Heart left ventricle (tissue), 16 donors: ENCODE measurements at places on chromosomes 1 and 21. TPM values are rescaled to one million over a fixed set of nuclear protein-coding genes. Genes with fewer than 3 reads are reported as not detected.

DNA sequence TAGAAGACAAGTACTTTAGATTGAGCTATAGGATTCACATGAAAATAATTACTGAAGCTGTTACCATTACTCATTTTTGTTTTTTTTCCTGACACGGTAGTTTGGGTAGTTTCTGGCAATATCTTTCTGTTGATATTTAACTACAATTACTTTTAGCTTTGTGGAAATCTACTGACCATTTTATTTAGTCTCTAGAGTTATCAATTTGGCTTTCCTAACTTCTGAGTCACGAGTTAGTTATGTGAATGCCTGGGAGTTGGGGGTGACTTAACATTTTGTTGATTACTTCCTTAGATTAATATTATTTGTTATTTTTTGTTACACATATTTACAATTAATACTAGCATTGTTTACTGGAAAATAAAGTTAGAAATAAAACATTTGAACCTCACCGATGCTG lies 160.6 kb downstream of the HMCN1 start:
- no peak for DNase-seq

DNA sequence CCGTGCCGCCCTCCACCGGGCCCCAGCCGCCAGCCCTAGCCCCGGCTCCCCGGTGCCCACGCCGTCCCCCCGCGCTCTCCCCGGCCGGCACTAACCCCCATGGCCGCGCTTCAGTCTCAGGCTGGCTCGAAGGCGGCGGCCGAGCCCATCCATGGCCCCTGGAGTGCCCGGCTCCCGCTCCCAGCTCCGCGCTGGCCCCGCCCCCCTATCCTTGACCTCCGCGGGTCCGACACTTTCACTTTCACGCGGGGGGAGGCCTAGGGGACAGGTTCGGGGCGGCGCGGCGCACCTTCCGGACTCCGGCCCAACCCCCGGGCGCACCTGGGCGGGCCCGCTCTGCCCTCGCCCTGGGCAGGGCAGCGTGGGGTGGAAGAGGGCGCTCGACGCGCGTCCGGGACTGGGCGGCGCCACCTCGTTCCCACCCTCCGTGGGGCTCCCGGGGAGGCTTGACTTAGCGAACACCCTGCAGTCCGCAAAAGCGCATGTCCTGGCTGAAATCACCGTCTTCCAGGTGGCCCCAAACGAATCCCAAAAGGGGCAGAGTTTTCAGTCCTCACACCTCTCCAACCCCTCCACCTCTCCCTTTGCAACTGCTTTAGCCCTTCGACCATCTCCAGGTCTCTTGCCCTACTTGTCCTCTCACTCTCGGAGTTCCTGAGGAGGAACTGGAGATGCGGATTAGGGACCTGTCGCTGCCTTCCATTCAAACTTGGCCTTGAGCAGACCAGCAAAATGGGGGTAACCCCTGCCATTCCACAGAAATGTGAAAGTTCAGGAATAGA lies 3.9 kb upstream of the DENND2D start:
- peak; percentile 55 for DNase-seq

GRCh38 chr1:224510880-224511645 lies 76.5 kb upstream of the WDR26 start:
- DNase-seq, result no peak

GRCh38 chr1:169288011-169288414 lies 79.6 kb downstream of the NME7 start:
- no peak for DNase-seq

- DNase-seq, result no peak
Observed at GRCh38 chr1:230124186-230125128, 57.4 kb downstream of the GALNT2 start.

GRCh38 chr1:153546371-153546770 lies 765 bp upstream of the S100A4 start:
- no peak for DNase-seq

- DNase-seq, result no peak
Observed at GRCh38 chr1:37282764-37283163, 191.6 kb upstream of the ZC3H12A start.

DNA sequence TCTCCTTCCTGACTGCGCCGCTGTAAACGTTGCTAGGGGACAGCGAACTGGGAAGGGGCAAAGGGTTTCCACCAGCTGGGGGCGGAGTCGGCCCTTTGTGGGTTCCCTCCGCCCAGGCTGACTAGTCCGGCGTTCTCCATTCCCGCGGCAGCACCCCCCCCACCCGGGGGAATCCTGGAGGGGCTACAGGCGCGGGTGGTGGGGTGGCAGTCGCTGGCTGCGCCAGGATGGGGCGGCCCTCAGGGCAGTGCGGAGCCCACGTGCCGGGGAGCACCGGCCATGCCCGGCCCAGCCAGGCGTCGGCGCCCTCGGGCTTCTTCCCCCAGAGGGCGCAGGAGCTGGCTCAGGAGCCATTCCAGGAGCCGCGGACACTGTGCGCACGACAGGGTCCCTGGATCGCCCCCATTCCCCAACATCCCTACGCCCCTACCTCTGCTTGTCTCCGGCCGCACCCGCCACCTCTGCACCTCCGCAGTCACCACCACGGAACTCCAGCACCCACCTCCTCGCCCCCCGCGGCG lies 476 bp downstream of the BATF3 start:
- peak; percentile 35 for DNase-seq

- peak; percentile 66 for DNase-seq
Observed at GRCh38 chr1:27615346-27616192, 11.6 kb upstream of the AHDC1 start.

DNA sequence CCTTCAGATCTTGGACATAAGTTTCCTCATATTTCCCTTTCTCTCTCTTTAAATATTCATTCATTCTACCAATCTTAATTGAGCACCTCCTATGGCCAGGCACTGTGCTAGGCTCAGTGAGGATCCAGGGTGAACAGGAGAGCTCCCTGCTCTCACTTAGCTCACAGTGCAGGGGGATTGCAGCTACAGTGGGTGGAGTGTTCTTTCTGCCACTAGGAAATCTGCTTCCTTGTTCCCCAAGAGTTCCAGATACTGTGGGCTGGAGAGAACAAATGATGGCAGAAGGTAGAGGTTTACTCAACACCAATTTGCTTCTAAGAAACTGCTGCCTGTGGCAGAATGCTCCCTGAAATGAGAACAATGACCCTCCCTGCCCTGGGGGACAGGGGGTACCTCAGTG lies 5.1 kb upstream of the FABP3 start:
- DNase-seq, result no peak

DNA sequence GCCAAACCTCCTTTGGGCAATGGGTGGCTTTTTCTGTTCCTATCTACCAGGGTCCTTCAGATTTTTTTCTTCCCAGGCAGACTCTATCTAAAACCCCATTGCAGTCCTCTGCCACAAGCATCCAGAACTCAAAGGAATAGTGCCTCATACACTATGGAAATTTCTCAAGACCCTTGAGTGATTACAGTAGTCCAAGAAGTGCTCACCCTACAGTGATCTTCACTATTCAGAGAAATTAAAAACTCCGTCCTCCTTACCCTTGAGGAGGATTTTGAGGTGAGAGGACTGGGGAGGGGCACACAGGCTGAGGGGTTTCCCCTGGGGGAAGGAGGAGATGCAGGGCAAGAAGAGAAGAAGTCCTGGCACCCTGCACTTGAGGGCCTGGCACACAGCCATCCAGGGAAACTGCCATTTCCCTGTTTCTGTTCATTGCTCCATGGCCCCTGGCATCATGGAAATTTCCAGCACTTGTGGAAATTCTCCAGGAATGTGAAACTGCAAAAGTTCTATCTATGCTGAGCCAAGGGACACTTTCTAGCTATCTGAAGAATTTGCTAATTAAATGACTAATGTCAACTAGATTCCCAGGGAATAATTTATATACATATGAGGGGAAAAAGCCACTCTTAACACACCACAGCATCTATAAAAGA lies 102.5 kb upstream of the ATP1B1 start:
- peak; percentile 11 for DNase-seq

- peak; percentile 78 for DNase-seq
Observed at GRCh38 chr1:1050577-1051052, 23.5 kb downstream of the RNF223 start.

- no peak for DNase-seq
Observed at GRCh38 chr1:229768232-229768631, 142.2 kb downstream of the URB2 start.

GRCh38 chr1:244414543-244414942 lies 37.2 kb downstream of the ADSS2 start:
- no peak for DNase-seq

- no peak for DNase-seq
Observed at GRCh38 chr1:162922201-162922600, 61.2 kb upstream of the CCDC190 start.

DNA sequence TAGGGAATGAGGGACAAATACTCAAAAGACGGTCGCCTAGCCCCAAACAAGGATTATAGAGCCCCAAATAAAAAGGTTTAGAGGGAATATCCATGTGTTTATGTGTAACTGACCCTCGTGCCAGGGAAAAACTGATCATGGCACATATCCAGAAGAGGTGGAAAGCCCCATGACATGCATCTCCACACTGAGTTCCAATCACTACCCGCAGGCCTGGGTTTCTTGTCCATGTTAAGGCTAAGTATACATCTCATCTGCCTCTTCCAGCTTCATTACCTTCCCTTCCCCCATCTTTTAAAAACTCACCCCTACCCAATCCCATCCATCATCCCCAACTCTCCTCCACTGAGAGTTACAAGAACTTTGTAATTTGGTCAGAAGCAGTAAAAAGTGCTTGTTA lies 15.2 kb downstream of the GADD45A start:
- no peak for DNase-seq

GRCh38 chr1:217240656-217241055 lies 390.2 kb downstream of the GPATCH2 start:
- DNase-seq, result no peak

GRCh38 chr1:10398278-10398733 lies 558 bp upstream of the PGD start:
- no peak for DNase-seq

- DNase-seq, result no peak
Observed at GRCh38 chr1:175040324-175040879, 17.2 kb upstream of the MRPS14 start.

DNA sequence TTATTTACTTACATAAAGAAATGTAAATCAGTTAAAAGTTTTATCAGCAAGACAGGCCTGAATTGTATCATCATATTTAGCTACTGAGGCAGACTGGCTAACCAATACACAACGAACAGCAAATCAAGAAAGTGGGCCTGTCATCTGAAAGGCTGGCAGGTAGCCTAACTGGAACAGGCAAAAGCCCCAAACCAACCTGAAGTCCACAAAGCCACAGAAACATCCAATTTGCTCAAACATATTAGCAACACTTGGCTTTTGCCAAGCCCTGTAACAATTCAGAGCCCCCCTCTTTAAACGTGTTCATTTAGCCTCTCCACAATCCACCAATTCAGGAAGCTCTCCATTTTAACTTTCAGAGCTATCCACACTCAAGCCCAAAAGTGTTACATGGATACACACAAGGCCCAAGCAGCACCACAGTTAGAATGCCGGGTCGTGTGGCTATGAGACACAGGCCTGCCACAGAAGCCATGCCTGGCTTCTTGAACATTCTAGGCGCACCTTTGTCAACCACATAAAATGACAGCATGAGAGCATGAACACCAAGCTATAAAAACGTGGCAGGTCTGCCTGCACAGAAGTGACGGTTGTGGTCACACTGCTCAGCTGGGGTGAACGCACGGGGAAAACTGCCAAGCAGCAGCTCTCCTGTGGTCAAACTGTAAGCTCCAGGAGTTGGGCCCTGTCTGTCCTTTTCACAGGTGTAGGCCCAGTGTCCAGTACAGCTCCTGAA lies 49.3 kb downstream of the CD34 start:
- DNase-seq, result no peak

- no peak for DNase-seq
Observed at GRCh38 chr1:152946248-152946647, 758 bp upstream of the SPRR5 start.

FCMR gene
- polyA plus RNA-seq, result 4.0 TPM

KIF1B gene
- polyA plus RNA-seq, result 65.9 TPM

IRF6 gene
- polyA plus RNA-seq, result 22.0 TPM

SLAMF6 gene
- 0.10 TPM for polyA plus RNA-seq

DYRK1A gene
- polyA plus RNA-seq, result 35.9 TPM
